Hindlimb muscle (tissue), 1 donor: ENCODE measurements at places on chromosomes 1 and 21. TPM values are rescaled to one million over a fixed set of nuclear protein-coding genes. Genes with fewer than 3 reads are reported as not detected.
A peak's percentile ranks its signal among the peaks of the same experiment; 100 is the strongest.

- DNase-seq: no peak
Measured at GRCh38 chr1:200178340-200178739, 150.8 kb downstream of the NR5A2 start.

DNA sequence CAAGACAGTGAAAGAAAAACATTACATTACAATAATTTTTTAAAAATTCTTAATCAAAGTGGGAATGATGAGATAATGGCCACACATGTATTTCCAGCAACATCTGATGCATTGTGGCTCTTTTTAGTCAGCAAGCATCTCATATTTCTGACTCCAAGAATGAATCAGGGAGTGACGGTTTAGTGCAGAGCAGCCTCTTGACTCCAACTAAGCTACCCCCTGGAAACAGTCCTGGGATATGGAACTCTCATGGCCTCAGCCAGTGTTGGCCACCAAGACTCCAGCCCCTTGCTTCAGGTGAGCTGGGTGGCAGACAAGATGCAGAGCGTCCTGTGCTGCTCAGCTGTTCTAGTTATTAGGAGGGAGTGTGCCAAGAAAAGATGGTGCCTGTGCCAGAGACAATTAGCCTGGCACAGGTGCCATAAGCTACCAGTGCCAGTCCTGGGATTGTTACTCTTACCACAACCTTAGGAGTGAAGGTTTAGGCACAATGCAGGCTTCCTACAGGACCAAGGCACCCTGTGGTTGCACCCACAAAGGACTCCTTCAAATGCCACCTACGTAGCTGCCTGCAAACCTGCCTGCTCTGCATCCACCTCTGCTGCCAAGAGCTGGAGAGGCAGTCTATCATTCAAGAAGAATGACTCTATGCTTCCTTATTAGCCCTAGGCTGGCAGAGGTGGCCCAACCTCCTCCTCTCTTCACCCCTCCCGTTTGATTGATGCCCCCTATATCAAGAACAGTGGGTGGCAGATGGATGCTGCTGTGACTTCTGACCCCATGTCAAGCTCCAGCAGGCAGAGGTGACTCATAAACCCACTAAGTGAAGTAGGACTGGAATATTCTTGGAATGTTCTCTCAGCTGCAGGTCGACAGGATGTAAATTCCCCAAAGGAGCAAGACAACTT is 6.0 kb upstream of the SEC16B start:
- no peak for DNase-seq

- DNase-seq: no peak
Measured at GRCh38 chr1:234498448-234499118, 19.6 kb upstream of the TARBP1 start.

- no peak for DNase-seq
Measured at GRCh38 chr1:55352080-55352810, 137.1 kb upstream of the USP24 start.

DNA sequence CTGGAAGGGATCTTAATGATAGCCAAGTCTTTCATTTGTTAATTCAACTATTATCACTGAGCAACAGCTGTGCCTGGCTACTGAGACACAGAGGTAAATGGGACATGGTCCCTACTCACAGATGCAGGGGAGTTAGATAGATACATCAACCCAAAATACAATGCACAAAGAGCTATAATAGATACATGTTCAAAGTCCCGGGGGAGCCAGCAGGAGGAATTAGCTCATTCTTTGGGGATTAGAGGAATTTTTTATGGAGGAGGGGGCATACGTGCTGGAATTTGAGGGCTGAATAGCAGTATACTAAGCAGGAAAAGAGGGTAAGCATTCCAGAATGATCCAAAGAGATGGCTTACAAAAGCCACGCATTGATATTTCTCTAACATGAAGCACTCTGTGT is 34.6 kb downstream of the C8B start:
- DNase-seq: no peak

DNA sequence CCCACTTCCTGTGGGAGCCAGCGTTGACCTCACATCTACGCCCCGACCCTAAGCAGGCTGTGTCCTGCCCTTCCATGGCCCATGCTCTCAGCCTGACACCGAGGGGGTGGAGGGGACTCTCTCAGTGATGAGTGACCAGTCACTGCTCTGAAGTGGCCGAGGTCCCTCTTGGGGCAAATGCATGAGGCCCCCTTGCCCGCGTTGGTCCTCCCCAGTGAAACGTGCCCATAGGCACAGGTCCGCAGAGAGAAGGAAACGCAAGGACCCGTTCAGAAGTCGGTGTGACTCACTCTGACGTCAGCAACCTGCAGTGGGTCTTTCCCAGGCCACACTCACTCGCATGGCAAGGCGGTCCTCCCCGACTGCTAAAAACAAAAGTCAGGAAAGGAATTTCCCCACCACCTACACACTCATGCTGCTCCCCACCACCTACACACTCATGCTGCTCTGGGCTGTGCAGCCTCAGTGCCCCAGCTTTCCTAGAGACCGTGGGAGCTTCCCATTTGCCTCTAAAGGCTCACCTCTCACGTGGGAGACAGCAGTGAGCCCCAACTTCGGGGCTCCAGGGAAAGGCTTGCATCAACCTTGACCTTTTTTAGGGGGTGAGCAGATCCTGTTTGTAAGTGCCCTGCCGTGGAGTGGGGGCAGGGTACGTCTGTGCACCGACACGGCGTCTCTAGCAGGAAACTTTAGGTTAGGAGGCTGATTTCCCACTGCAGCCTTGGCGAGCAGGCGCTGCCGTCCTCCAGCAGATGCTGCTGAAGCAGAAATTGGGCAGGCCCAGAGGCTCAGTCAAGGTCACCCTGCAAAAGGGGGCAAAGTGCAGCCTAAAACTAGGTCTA is 11.4 kb downstream of the UBASH3A start:
- no peak for DNase-seq

GRCh38 chr21:33510826-33511225 is 19.3 kb upstream of the DNAJC28 start:
- DNase-seq: no peak

- DNase-seq: no peak
Measured at GRCh38 chr1:24379733-24380315, 33.8 kb downstream of the STPG1 start.

GRCh38 chr1:161890574-161890973 is 124.5 kb downstream of the ATF6 start:
- no peak for DNase-seq

DNA sequence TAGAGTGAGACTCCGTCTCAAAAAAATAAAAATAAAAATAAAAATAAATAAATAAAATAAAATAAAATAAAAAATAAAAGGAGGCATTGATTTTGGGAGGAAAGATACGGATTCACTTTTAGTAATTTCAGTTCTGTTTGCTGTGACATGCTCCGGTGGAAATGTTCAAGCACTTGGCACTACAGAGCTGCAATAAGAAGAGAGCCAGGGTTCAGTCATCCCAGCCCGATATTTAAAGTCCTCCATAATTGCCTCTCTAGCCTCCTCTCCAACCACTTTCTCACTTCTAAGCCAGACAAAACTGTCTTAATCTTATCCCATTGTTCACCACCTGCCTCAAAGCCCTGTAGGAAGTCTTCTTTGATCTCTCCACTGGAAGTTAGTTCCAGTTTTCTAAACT is 55.0 kb upstream of the MACF1 start:
- no peak for DNase-seq

- peak; percentile 72 for DNase-seq
Measured at GRCh38 chr1:170134521-170134920, 11.2 kb upstream of the NTMT2 start.

DNA sequence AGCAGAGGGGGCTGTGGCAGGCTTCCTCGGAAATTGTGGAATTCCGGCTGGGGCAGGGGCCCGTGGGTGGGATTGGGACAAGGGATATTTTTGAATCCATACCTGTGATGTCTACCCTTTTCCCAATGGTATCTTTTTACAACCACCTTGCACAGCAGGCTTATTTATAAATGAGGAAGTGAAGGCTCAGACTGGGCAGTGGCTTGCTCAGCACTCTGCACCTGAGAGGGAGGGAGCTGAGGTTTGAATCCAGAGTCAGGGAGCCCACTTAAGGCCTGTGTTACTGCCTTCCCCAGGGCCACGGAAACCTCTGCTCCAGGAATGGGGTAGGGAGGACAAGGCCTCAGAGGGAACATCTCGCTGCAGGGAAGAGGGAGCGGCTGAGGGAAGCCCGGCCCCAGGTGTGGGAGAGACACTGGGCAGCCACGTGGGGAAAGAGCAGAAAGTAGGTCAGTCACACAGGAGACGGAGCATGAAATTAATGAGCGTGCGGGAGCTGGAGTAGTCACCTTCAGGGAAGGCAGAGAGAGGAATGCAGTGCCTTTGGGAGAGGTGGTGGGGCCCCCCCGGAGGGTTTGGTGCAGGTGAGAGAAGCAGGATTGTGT is 35.4 kb upstream of the SCMH1 start:
- DNase-seq: no peak

GRCh38 chr1:214422137-214422671 is 129.2 kb downstream of the PTPN14 start:
- DNase-seq: no peak

- no peak for DNase-seq
Measured at GRCh38 chr1:198169672-198170071, 12.9 kb downstream of the NEK7 start.

- DNase-seq: no peak
Measured at GRCh38 chr1:224592636-224593582, 23.2 kb upstream of the CNIH3 start.

- DNase-seq: no peak
Measured at GRCh38 chr1:68015971-68016370, 34.5 kb downstream of the DIRAS3 start.

- DNase-seq: no peak
Measured at GRCh38 chr1:172895050-172895460, 155.7 kb downstream of the TNFSF18 start.

- DNase-seq: no peak
Measured at GRCh38 chr1:10553118-10553517, 78.4 kb downstream of the PEX14 start.

The MRPS6 gene
- polyA plus RNA-seq: 36.9 TPM

The RGS18 gene
- 1.1 TPM for polyA plus RNA-seq

The KRTAP12-2 gene
- polyA plus RNA-seq: not detected

The TEX38 gene
- polyA plus RNA-seq: 0.28 TPM

The SLC6A9 gene
- polyA plus RNA-seq: 5.1 TPM

The GART gene
- polyA plus RNA-seq: 54.2 TPM

The PTAFR gene
- polyA plus RNA-seq: 2.8 TPM

The INAVA gene
- polyA plus RNA-seq: 4.6 TPM

The PLA2G2F gene
- not detected for polyA plus RNA-seq
